ENCODE measurements at places on chromosomes 12 and 14. TPM values are rescaled to one million over a fixed set of nuclear protein-coding genes. Genes with fewer than 3 reads are reported as not detected.
A peak's percentile ranks its signal among the peaks of the same experiment; 100 is the strongest.

- DNase-seq = peak; percentile 44
These were observed 88.8 kb downstream of the CCDC60 start for GRCh38 chr12:119423285-119423684.

- peak; percentile 16 for DNase-seq
These were observed 6.2 kb upstream of the RNASE10 start for GRCh38 chr14:20499108-20499507.

- DNase-seq = peak; percentile 22
These were observed 22.3 kb downstream of the CRADD start for GRCh38 chr12:93699271-93700145.

DNA sequence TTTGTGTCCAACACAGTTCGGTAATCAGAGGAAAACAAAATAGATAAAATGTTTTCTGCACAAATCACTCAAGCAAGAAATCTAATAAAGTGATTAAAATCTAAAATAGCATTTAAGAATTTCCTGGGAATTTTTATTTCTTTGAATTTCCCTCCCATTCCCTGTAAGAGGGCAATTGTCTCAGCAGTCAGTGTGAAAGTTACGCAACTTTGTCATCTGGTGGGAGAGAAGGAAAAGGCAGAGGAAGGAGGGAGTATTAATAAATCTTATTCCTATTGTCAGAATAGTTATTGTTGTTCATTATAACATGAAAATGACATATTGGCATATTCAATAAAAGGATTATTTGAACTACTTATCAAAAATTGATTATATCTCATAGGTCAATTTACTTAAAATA lies 464.9 kb downstream of the PRKD1 start:
- no peak for DNase-seq

The LRRC10 gene
- total RNA-seq = not detected

The WNT1 gene
- not detected for total RNA-seq

All from A673 (cell line).